ENCODE measurements at places on chromosomes 13 and 19.
A peak's percentile ranks its signal among the peaks of the same experiment; 100 is the strongest.

- DNase-seq = no peak
These were observed 16.9 kb downstream of the TJP3 start for GRCh38 chr19:3725121-3725520.

GRCh38 chr19:48445256-48445605 is 552 bp upstream of the GRWD1 start:
- DNase-seq = peak; percentile 93

DNA sequence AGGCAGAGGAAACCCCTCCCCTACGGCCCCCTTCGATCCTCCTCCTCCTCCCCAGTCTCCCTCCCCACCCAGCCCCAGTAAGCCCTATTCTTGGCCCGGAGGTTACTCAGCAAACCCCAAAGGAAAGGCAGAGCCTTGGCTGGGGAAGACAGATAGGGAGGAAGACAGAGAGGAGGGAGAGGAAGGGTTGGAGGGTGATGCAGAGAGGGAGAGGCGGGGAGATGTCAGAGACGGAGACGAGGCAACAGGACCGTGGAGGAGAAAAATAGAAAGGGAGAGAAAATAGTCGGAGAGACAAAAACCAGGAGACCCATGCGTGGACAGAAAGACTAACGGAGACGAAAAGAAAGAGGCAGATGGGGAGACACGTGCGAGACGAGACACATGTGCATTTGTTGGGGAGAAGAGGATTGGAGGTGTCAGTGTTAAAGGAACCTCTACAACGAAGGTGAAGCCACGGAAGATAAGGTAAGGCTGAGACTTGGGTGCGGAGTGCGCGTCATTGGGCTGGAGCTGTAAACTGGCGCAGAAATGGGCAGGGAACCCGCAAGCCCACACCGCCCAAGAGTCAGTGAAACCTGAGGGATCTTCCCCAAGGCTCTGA is 2.9 kb downstream of the TGFB1 start:
- DNase-seq = peak; percentile 37

- DNase-seq = no peak
These were observed 12.1 kb downstream of the UFM1 start for GRCh38 chr13:38361542-38362262.

DNA sequence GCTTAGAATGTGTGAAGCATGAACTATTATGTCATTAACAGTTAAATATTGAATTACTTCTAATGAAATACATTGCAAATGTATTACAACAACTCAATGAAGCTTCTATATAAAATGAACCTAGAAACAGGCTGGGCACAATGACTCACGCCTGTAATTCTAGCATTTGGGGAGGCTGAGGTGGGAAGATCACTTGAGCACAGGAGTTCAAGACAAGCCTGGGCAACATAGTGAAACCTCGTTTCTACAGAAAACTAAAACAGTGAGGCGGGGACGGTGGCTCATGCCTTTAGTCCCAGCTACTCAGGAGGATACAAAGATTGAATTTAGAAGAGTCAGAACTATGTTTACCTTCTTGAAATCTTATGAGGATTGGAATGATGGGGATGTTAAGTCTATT is 505.1 kb downstream of the SLITRK5 start:
- no peak for DNase-seq

- DNase-seq = no peak
These were observed 344.3 kb upstream of the SGCG start for GRCh38 chr13:22836475-22836874.

GRCh38 chr19:8206147-8207087 is 2.8 kb upstream of the CERS4 start:
- no peak for DNase-seq

GRCh38 chr19:4260613-4261191 is 13.8 kb downstream of the YJU2 start:
- no peak for DNase-seq

- peak; percentile 5 for DNase-seq
These were observed 37.5 kb downstream of the RFC3 start for GRCh38 chr13:33855371-33855895.

DNA sequence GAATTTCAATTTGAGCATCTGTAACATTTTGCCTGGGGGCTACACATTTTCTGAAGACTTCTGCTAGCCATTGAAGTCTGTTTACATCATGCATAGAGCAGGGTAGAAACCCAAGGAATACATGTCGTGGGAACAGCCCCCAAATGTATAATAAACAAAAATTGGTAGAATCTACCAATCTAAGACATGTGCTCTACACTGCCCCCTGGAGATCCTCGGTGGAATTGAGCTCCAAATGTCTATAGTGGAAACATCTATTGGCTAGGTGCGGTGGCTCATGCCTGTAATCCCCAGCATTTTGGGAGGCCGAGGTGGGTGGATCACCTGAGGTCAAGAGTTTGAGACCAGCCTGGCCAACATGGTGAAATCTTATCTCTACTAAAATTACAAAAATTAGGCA is 57.3 kb downstream of the MBD3L2B start:
- no peak for DNase-seq

DNA sequence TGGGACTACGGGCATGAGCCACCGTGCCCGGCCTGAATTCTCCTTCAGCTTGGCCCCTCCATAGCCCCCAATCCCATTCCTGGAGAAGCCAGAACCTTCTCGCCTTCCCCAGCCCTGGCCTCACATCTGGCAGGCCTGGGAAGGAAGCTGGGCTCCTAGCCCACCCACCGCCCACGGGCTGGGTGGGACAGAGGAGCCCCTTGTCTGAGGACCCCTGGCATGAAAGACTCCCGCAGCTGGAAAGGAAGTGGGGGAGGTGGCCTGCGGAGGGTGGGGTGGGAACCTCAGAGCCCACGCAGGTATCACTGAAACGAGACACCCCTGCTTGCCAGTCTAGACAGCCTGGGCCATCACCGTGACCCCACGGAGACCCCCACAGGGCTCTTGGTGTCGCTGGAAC is 7.7 kb upstream of the NANOS3 start:
- no peak for DNase-seq

- no peak for DNase-seq
These were observed 3.4 kb downstream of the PVR start for GRCh38 chr19:44647144-44647543.

- DNase-seq = no peak
These were observed 96.3 kb downstream of the PTPRS start for GRCh38 chr19:5244351-5244750.

- DNase-seq = no peak
These were observed 63.7 kb upstream of the TMTC4 start for GRCh38 chr13:100738176-100738855.

- DNase-seq = peak; percentile 64
These were observed 284.4 kb upstream of the NBEA start for GRCh38 chr13:34657716-34658115.

DNA sequence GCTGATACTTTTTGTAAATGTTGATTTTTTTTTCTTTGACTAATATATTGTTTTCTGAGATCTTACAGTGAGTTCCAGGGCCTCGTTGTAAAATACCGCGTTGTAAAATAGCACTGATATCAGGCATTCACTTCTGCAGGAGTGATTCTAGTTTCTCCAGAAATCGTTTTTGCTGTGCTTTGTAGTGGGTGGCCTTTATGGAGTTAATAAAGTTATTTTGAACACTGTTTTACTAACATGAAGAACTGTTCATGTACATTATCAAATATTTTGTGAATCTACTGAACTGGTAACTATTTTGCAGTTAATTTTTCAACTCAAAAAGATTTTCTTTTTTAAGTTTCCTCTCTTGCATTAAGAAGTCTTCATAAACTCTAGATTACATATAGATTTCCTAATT is 985 bp upstream of the ZNF266 start:
- no peak for DNase-seq

DNA sequence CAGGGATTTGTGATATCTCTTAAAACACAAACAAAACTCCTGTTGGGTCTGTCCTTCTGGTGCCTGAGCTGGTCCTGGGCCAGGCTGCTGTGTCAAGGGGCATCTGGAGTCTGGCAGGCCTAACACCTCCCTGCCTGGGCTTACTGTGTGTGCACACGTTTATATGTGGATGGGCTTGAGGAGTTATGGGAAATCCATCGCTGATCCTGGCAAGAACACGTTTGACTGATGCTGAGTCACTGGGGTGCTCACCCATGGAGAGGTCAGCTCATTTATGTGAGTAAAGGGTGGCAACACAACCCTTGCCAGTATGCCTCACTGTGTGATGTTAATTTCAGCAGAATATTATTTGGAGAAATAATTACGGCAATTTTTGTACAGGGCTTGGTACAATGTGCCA is 44.5 kb upstream of the PCDH8 start:
- DNase-seq = no peak
